ENCODE measurements at places on chromosomes 12 and 14. TPM values are rescaled to one million over a fixed set of nuclear protein-coding genes. Genes with fewer than 3 reads are reported as not detected.

DNA sequence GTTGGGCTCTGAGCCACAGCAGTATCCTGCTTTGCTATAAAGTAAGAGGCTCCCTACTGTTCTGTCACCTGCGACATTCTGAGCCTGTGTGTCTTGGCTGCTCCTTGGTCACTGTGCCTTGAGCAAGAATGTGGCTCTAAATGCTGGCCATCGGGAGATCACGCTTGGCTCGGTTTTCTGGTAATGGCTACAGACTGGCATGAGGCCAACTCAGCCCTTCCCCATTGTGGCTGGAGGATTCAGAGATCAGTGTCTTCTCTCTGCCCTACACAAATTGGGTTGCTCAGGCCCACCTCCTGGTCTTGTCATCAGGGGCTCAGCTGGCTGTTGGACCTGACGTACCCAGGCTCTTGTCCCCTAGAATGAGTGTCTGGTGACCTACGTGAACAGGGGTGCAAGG, 94.5 kb downstream of the PLXNC1 start:
- no peak for DNase-seq
- peaks cover 45% of the 10 kb centered on the region for H3K4me1 ChIP-seq
- no peak overlapping the region for H3K27ac ChIP-seq

DNA sequence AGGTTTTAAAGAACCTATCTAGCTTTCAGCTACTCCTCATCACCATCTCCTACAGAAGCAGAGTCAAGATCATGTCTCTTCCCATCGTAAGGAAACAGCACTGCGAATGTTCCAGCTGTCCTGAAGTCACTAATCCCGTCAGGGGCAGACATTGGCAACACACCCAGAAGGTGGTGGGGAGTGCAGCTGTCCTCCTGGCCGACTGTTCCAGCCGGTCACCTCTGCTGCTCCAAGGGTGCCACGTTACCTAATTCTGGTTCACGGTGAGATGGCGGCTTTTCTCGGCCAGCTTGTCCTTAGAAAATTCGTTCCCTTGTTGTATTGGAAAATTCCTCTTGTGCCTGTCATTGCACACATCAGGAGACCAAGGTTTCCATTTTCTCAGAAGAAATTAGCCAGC, 196.2 kb downstream of the ZFP36L1 start:
- H3K4me1 ChIP-seq: peaks cover 19% of the 10 kb centered on the region
- no peak for DNase-seq
- H3K36me3 ChIP-seq: no peaks in the 10 kb centered on the region
- no peak overlapping the region for H3K4me3 ChIP-seq

GRCh38 chr14:62778852-62779251, 266.4 kb downstream of the KCNH5 start:
- H3K36me3 ChIP-seq: no peaks in the 10 kb centered on the region
- H3K4me3 ChIP-seq: no peak overlapping the region
- no peak overlapping the region for H3K27ac ChIP-seq
- H3K4me1 ChIP-seq: no peaks in the 10 kb centered on the region
- DNase-seq: no peak

The CTDSP2 gene
- total RNA-seq: 114 TPM

DNA sequence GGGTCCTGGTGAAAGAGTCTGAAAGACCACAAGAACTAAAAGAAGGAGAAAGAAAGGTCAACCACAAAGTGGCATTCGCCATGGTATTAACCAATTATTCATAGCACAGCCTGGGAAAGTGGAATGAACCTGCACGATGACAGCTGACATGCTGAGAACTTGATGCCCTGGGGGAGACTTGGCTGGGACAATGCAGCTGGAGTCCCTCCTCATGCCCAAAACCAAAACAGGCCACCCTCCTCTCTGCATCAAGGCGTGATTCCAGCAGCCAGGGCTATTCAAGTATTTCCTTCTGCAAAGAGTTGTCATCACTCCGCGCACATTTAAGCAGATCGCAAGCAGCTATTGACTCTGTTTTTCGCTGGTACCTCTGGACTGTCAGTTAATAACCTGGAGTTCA, 167.1 kb upstream of the NOS1 start:
- no peak overlapping the region for H3K4me3 ChIP-seq
- DNase-seq: no peak
- H3K27me3 ChIP-seq: no peaks in the 10 kb centered on the region
- no peaks in the 10 kb centered on the region for H3K36me3 ChIP-seq

The KCNK10 gene
- not detected for total RNA-seq
